Activated T-cell treated with anti-CD3 and anti-CD28 coated beads, Interleukin-2, amount 50 U/mL, for 72 hours (primary cell): ENCODE measurements at places on chromosomes 5 and 9. TPM values are rescaled to one million over a fixed set of nuclear protein-coding genes. Genes with fewer than 3 reads are reported as not detected.

DCTN4 gene
- 58.1 TPM for total RNA-seq

TOMM5 gene
- total RNA-seq, result 75.7 TPM

SPATA31A3 gene
- total RNA-seq, result not detected

SLC36A3 gene
- 0.10 TPM for total RNA-seq

CD274 gene
- 16.4 TPM for total RNA-seq

ABLIM3 gene
- total RNA-seq, result 0.14 TPM

PCDHB11 gene
- not detected for total RNA-seq

NR6A1 gene
- 2.9 TPM for total RNA-seq

DNA sequence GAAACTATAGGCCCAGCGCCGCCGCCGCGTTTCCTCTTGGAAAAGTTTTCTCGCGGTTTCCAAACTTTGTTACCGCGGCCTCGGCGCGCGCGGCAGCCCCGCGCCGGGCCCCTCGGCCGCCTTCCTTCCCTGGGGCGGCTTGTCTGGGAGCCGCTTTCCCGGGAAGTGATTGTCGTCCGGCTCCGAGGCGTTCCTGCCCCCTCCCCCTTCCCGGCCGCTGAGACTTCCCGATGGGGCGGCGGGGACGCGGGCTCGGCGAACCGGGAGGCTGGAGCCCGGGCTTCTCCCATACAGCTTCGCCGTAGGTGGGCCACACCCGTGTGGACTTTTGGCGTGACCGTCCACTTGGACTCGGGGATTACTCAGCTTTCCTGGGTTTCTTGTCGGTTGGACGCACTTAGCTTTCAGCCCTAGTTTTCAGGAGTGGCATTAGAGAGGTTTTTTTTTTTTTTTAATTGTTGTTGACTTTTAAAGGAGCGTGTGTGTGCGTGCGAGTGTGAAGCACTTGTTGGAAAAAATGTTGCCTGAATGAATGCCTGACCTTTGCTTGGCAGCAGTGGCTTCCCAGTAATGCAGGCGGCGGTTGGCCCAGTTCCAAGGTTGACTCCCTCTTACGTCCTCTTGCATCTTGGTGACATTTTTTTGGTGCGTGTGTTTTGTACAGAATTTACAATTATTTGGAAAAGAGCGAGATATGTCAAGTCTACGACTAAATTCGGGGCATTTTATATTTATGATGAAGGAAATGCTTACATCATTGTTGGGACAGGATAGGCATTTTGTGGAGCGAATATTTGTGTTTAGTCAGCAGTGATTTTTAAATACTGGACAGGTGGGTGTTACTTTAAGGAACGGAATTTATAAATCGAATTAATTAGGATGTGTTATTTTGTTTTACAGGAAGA, 821 bp downstream of the CTNNA1 start:
- peak; percentile 68 for DNase-seq
- peak overlapping the region; percentile 88 for H3K4me3 ChIP-seq
- peaks cover 40% of the 10 kb centered on the region for H3K27me3 ChIP-seq
- H3K4me1 ChIP-seq, result peaks cover 38% of the 10 kb centered on the region

- H3K4me3 ChIP-seq, result no peak overlapping the region
- H3K27me3 ChIP-seq, result no peaks in the 10 kb centered on the region
- peak overlapping the region; percentile 73 for H3K27ac ChIP-seq
- H3K4me1 ChIP-seq, result peaks cover 49% of the 10 kb centered on the region
- no peak for DNase-seq
Observed at GRCh38 chr5:76528547-76529331, 94.5 kb downstream of the F2RL2 start.

GRCh38 chr9:68975365-68976043, 38.4 kb downstream of the PRKACG start:
- H3K27me3 ChIP-seq, result no peaks in the 10 kb centered on the region
- no peak for DNase-seq
- H3K4me1 ChIP-seq, result peaks cover 65% of the 10 kb centered on the region
- peak overlapping the region; percentile 42 for H3K4me3 ChIP-seq
- H3K36me3 ChIP-seq, result peaks cover 14% of the 10 kb centered on the region
- peak overlapping the region; percentile 5 for H3K27ac ChIP-seq

- H3K27ac ChIP-seq, result no peak overlapping the region
- no peak overlapping the region for H3K4me3 ChIP-seq
- H3K36me3 ChIP-seq, result no peaks in the 10 kb centered on the region
- no peaks in the 10 kb centered on the region for H3K4me1 ChIP-seq
Observed at GRCh38 chr5:8094304-8094703, 225.4 kb downstream of the MTRR start.

- no peak overlapping the region for H3K4me3 ChIP-seq
- no peaks in the 10 kb centered on the region for H3K27me3 ChIP-seq
- no peaks in the 10 kb centered on the region for H3K4me1 ChIP-seq
- DNase-seq, result no peak
- no peak overlapping the region for H3K27ac ChIP-seq
Observed at GRCh38 chr9:77170991-77171699, 6.2 kb upstream of the VPS13A start.

DNA sequence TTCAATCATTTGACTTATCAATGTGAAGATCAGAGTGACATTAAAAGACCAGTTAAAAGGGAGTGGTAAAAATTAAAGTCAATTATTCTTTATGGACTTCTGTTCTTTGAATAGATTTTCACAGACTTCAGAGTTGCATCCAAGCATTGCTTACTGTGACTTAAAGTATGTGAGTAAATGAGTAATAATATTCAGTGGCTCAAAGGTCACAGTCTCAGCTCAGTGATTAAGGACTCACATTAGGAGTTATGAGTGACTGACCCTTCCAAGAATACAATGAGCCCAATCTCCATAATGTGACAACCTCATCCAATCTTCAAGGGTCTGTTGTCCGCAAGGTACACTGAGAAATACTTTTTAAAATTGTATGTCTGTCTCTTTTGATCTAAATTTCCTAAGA, 811.2 kb downstream of the BRINP1 start:
- H3K27me3 ChIP-seq, result no peaks in the 10 kb centered on the region
- no peaks in the 10 kb centered on the region for H3K4me1 ChIP-seq
- H3K27ac ChIP-seq, result no peak overlapping the region
- H3K36me3 ChIP-seq, result no peaks in the 10 kb centered on the region
- H3K4me3 ChIP-seq, result no peak overlapping the region

- H3K4me3 ChIP-seq, result no peak overlapping the region
- H3K36me3 ChIP-seq, result no peaks in the 10 kb centered on the region
- H3K27ac ChIP-seq, result no peak overlapping the region
- DNase-seq, result no peak
- peaks cover 15% of the 10 kb centered on the region for H3K4me1 ChIP-seq
- no peaks in the 10 kb centered on the region for H3K27me3 ChIP-seq
Observed at GRCh38 chr5:134584662-134585061, 48.0 kb downstream of the SAR1B start.

GRCh38 chr9:110290001-110290400, 33.7 kb upstream of the TXN start:
- H3K36me3 ChIP-seq, result no peaks in the 10 kb centered on the region
- no peak overlapping the region for H3K27ac ChIP-seq
- no peaks in the 10 kb centered on the region for H3K27me3 ChIP-seq
- no peak overlapping the region for H3K4me3 ChIP-seq

- no peaks in the 10 kb centered on the region for H3K27me3 ChIP-seq
- H3K27ac ChIP-seq, result no peak overlapping the region
- no peaks in the 10 kb centered on the region for H3K36me3 ChIP-seq
Observed at GRCh38 chr9:28413471-28413870, 840.2 kb upstream of the C9orf72 start.

- H3K27ac ChIP-seq, result no peak overlapping the region
- no peaks in the 10 kb centered on the region for H3K27me3 ChIP-seq
- no peak overlapping the region for H3K4me3 ChIP-seq
- no peak for DNase-seq
- H3K4me1 ChIP-seq, result no peaks in the 10 kb centered on the region
Observed at GRCh38 chr5:65832603-65833228, 93.7 kb upstream of the ERBIN start.

DNA sequence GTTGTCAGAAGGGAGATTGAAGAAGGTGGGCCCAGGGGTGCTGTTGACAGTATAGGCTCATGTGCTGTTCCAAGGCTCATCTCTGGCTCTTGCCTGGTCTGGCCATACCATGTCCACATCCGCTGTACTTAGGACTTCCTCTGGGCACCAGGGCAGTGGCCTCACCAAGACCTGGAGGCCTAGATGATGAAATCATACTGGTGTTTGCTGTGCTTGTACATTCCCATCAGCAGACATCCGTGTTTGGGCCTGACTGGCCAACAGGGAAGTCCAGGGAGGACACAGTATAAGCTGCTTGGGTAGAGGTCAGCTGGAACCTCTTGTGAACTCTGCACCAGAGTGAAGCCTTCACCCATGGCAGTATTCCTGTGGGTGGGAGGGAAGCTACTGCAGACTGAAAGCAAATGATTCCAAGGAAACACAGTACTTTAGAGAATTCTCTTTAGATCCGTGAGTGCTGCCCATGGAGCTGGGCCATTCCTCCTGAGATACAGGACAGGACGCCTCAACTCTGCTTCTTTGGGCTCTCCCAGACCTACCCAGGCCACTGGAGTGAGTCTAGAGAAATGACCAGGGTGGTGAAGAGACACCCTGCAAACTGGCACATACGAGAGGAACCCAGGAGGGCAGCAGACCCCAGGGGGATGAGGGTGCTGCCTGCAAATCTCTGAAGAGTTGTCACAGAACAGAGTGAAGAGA, 22.5 kb downstream of the POLR1E start:
- no peaks in the 10 kb centered on the region for H3K27me3 ChIP-seq
- peaks cover 3% of the 10 kb centered on the region for H3K36me3 ChIP-seq
- no peak for DNase-seq
- peaks cover 9% of the 10 kb centered on the region for H3K4me1 ChIP-seq
- no peak overlapping the region for H3K4me3 ChIP-seq

GRCh38 chr5:73623901-73624404, 2.0 kb upstream of the ARHGEF28 start:
- H3K27ac ChIP-seq, result no peak overlapping the region
- no peak for DNase-seq
- no peak overlapping the region for H3K4me3 ChIP-seq
- peaks cover 47% of the 10 kb centered on the region for H3K27me3 ChIP-seq
- no peaks in the 10 kb centered on the region for H3K4me1 ChIP-seq

GRCh38 chr9:107190061-107190935, 92.8 kb upstream of the RAD23B start:
- no peak overlapping the region for H3K4me3 ChIP-seq
- H3K27ac ChIP-seq, result no peak overlapping the region
- H3K27me3 ChIP-seq, result peaks cover 36% of the 10 kb centered on the region
- H3K4me1 ChIP-seq, result no peaks in the 10 kb centered on the region
- no peak for DNase-seq
- H3K36me3 ChIP-seq, result no peaks in the 10 kb centered on the region

GRCh38 chr5:149227168-149227826, 44.4 kb upstream of the AFAP1L1 start:
- no peaks in the 10 kb centered on the region for H3K27me3 ChIP-seq
- no peaks in the 10 kb centered on the region for H3K36me3 ChIP-seq
- H3K27ac ChIP-seq, result no peak overlapping the region
- no peak for DNase-seq

DNA sequence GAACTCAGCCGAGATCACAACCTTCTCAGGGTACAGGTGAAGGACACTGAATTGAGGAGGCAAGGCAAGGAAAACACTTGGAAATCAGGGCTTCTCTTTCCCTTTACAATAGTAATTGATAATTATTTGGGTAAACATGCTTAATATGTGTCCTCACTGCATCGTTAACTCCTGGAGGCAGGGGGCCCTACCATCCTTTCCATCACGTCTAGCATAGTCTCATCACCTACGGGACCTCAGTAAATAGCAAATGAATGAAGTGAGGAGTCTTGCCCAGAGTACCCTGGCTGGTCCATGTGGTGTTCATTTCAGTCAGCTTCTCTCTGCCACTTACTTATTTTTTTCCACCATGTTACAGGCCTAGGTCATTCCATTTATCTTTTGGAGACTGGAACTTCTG, 2.3 kb downstream of the F2RL1 start:
- no peak overlapping the region for H3K4me3 ChIP-seq
- peaks cover 16% of the 10 kb centered on the region for H3K4me1 ChIP-seq
- peaks cover 21% of the 10 kb centered on the region for H3K27me3 ChIP-seq
- no peak overlapping the region for H3K27ac ChIP-seq
- no peak for DNase-seq
- H3K36me3 ChIP-seq, result no peaks in the 10 kb centered on the region

DNA sequence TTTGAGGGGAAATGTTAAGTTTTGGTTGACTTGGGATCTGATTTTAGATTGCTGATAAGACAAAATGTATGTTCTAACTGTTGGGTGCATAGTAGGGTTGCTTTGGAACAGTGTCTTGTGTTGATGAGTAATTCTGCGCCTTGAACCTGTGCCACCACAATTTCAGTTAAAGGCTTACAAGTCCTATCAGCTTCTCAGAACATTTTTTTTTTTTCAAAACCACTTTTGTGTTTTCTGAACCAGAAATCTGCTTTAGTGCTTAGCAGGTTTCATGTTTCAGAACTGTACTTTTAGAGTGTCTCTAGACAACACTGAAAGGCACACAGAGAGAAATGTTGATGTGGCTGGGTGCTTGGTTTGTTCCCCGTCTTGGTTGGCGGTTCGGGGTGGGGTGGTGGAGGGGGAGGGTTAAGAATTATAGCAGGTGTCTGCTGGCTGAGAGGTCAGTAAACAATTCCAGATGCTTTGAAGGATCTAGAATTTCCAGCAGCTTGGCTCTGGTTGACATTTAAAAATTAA, 84.6 kb downstream of the ANKRD55 start:
- DNase-seq, result peak; percentile 61
- no peaks in the 10 kb centered on the region for H3K27me3 ChIP-seq
- no peaks in the 10 kb centered on the region for H3K36me3 ChIP-seq

DNA sequence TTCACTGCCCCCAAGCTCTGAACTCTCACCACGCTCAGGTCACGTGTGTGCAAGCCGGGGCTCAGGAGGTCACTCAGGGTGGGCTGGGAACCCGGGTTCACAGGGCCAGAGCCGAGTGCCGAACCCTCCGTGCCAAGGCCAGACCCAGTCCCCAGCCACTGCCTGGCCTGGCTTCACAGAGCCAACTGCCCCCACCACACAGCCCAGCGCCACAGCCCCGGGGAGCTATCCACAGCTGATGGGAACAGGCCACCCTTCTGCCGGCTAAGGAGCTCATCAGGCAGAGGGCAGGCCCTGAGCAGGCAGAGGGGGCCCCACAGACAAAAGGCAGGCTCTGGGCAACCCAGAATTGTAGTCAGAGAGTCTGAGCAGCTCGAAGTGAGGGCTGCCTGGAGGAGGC, 117.0 kb downstream of the VAV2 start:
- no peak overlapping the region for H3K27ac ChIP-seq
- H3K4me1 ChIP-seq, result peaks cover 3% of the 10 kb centered on the region
- peaks cover 1% of the 10 kb centered on the region for H3K27me3 ChIP-seq
- H3K36me3 ChIP-seq, result no peaks in the 10 kb centered on the region
- no peak for DNase-seq

GRCh38 chr9:20702570-20702969, 18.5 kb downstream of the FOCAD start:
- no peak for DNase-seq
- peaks cover 8% of the 10 kb centered on the region for H3K4me1 ChIP-seq
- H3K27me3 ChIP-seq, result no peaks in the 10 kb centered on the region
- no peak overlapping the region for H3K27ac ChIP-seq
- H3K4me3 ChIP-seq, result no peak overlapping the region
- H3K36me3 ChIP-seq, result no peaks in the 10 kb centered on the region
